Kidney (tissue), 22 donors: ENCODE measurements at places on chromosomes 3 and 15. TPM values are rescaled to one million over a fixed set of nuclear protein-coding genes. Genes with fewer than 3 reads are reported as not detected.

- no peak overlapping the region for H3K4me3 ChIP-seq
- no peaks in the 10 kb centered on the region for H3K36me3 ChIP-seq
- no peaks in the 10 kb centered on the region for H3K4me1 ChIP-seq
- no peak overlapping the region for H3K27ac ChIP-seq
- no peaks in the 10 kb centered on the region for H3K27me3 ChIP-seq
Observed at GRCh38 chr15:62094388-62094787, 27.6 kb downstream of the C2CD4A start.

GRCh38 chr15:52030010-52030409, 11.0 kb downstream of the MAPK6 start:
- no peak overlapping the region for H3K4me3 ChIP-seq
- no peaks in the 10 kb centered on the region for H3K27me3 ChIP-seq
- no peak overlapping the region for H3K27ac ChIP-seq

GRCh38 chr15:26628071-26628470, 144.8 kb downstream of the GABRB3 start:
- no peaks in the 10 kb centered on the region for H3K4me1 ChIP-seq
- no peak overlapping the region for H3K27ac ChIP-seq
- no peaks in the 10 kb centered on the region for H3K36me3 ChIP-seq
- no peak for DNase-seq
- H3K4me3 ChIP-seq = no peak overlapping the region

DNA sequence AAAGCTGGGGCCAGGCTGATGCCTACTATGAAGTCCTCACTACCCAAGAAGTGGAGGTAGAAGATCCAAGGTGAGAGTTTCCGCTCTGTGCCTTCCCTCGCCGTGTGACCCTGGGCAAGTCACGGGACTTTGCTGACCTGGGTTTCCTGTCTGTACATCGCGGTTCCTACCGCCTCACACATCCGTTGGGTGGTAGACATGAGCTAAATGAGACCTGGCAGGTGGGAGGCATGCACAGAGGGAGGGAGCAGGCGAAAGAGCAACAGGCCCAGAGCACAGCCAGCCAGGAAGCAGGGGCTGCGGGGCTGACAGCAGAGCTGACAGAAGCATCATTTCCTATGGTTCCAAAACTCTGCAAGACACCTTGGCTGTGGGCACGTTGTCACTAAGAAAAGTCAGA, 157.3 kb upstream of the BHLHE40 start:
- DNase-seq = no peak
- no peak overlapping the region for H3K4me3 ChIP-seq
- no peaks in the 10 kb centered on the region for H3K27me3 ChIP-seq
- H3K27ac ChIP-seq = peak overlapping the region; percentile 49
- H3K36me3 ChIP-seq = no peaks in the 10 kb centered on the region
- H3K4me1 ChIP-seq = peaks cover 39% of the 10 kb centered on the region

- DNase-seq = no peak
- H3K27ac ChIP-seq = no peak overlapping the region
- no peaks in the 10 kb centered on the region for H3K27me3 ChIP-seq
- no peaks in the 10 kb centered on the region for H3K4me1 ChIP-seq
- H3K4me3 ChIP-seq = no peak overlapping the region
Observed at GRCh38 chr3:169449012-169449411, 214.5 kb downstream of the MECOM start.

DNA sequence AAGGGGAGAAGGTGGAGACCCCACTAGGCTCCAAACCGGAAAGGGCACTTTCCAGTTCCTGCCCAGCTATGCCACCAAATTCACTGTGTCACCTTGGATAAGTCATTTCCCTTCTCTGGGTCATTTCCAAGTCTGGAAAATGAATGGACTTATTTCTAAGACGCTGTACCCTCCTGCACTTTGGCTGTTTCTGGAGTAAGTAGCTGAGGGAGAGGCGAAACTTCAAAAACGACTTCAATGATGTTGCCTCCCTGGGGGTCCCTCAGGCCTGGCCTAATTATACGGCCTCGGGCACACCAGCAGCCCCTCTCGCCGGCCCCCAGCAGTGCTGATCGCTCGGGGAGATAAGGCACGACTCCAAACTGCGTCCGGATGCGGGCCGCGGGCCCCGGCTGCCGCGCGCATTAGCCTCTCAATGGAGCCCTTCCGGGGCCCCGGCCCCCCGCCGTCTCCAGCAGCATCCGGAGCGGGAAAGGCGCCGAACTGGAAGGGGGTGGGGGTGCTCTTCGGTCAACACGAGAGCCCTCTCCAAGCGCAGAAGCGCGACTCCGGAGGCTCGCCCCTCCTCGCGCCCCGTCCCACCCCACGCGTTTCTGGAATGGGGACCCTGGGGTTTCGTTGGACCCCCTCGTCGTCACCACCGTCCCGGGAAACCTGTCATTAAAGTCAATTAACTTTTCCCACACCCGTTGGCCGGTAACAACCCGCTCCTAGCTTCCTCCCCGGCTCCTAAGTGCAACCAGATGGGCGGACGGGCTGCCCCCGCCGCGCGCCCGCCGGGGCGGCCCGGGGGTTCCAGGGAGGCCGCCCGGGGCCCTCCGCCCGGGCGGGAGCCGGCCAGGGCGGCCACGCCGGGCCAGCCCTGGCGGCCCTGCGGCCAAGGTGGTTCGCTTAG, 4.8 kb downstream of the HES1 start:
- H3K4me1 ChIP-seq = peaks cover 19% of the 10 kb centered on the region
- no peaks in the 10 kb centered on the region for H3K27me3 ChIP-seq
- no peaks in the 10 kb centered on the region for H3K36me3 ChIP-seq
- peak; percentile 89 for DNase-seq
- peak overlapping the region; percentile 95 for H3K27ac ChIP-seq

DNA sequence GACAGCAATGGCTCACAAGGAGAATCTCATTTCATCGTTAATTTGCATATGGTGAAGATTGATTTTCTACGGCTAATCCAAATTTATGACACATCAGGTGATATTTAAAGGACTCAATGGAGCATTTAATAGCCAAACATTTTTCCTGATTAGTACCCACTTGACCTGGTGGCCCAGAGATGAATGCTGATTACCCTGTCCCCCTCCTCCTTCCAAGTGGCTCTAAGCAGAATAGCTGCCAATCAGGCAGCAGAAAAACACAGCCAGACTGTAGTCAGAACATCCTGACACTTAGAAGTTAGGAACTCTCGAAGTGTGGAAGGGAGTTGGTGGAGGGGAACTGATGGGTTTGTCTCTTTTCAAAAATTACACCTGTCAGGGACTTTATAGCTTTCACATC, 302.5 kb downstream of the ZNF621 start:
- no peak overlapping the region for H3K27ac ChIP-seq
- no peaks in the 10 kb centered on the region for H3K4me1 ChIP-seq
- H3K27me3 ChIP-seq = no peaks in the 10 kb centered on the region
- H3K4me3 ChIP-seq = no peak overlapping the region

DNA sequence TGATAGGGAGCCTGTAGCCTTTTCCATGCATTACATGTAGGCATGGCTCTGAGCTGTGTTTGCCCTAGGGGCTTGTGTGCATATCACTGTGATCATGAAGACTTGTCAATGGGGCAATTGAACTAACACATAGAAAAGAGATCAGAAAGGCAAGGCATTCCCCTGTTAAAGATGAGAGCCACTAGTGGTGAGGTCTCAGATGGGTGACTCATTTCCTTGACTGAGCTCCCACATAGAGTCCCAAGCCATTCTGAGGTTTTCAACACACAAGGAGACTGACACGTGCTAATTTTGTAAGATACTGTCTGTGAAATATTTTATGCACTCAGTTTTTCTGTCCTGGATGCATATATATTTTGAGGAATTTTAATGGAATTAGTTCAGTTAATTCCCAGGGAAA, 53.8 kb downstream of the SAMMSON start:
- H3K27me3 ChIP-seq = no peaks in the 10 kb centered on the region
- no peak overlapping the region for H3K4me3 ChIP-seq
- no peak for DNase-seq
- H3K27ac ChIP-seq = no peak overlapping the region
- no peaks in the 10 kb centered on the region for H3K4me1 ChIP-seq
- H3K36me3 ChIP-seq = no peaks in the 10 kb centered on the region

GRCh38 chr15:100115711-100116090, 226.1 kb downstream of the ADAMTS17 start:
- H3K4me3 ChIP-seq = no peak overlapping the region
- H3K27ac ChIP-seq = no peak overlapping the region
- DNase-seq = no peak

- no peak for DNase-seq
- no peaks in the 10 kb centered on the region for H3K4me1 ChIP-seq
- no peaks in the 10 kb centered on the region for H3K36me3 ChIP-seq
- H3K4me3 ChIP-seq = no peak overlapping the region
- no peaks in the 10 kb centered on the region for H3K27me3 ChIP-seq
- H3K27ac ChIP-seq = no peak overlapping the region
Observed at GRCh38 chr3:153658136-153658535, 463.1 kb upstream of the ARHGEF26 start.

- no peak for DNase-seq
- no peaks in the 10 kb centered on the region for H3K36me3 ChIP-seq
- H3K4me1 ChIP-seq = no peaks in the 10 kb centered on the region
- H3K4me3 ChIP-seq = no peak overlapping the region
- no peaks in the 10 kb centered on the region for H3K27me3 ChIP-seq
- H3K27ac ChIP-seq = no peak overlapping the region
Observed at GRCh38 chr3:87957575-87957974, 101.2 kb downstream of the CGGBP1 start.

ITGA11 gene
- 11.1 TPM for total RNA-seq

ZNF501 gene
- total RNA-seq = 4.2 TPM

RAB5A gene
- 76.9 TPM for total RNA-seq

CAV3 gene
- not detected for total RNA-seq

TRH gene
- total RNA-seq = not detected

GOLGA6L4 gene
- 5.6 TPM for total RNA-seq
